ENCODE measurements at places on chromosomes 16 and 17.

DNA sequence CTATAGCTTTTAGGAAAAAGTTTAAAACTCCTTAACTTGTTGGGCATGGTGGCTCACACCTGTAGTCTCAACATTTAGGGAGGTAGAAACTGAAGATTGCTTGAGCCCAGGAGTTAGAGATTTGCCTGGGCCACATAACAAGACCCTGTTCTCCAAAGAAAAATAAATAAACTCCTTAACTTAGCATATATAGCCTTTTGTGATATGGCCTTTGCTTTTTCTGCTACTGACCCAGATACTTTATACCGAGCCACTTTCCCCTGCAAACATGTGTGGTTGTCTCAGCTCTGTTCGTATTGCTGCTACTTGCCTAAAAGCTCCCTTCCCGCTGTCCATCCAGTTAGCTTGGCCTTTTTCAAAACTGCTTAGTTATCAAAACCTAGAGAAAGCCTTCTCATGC is 51.0 kb downstream of the GAN start:
- no peak for DNase-seq

DNA sequence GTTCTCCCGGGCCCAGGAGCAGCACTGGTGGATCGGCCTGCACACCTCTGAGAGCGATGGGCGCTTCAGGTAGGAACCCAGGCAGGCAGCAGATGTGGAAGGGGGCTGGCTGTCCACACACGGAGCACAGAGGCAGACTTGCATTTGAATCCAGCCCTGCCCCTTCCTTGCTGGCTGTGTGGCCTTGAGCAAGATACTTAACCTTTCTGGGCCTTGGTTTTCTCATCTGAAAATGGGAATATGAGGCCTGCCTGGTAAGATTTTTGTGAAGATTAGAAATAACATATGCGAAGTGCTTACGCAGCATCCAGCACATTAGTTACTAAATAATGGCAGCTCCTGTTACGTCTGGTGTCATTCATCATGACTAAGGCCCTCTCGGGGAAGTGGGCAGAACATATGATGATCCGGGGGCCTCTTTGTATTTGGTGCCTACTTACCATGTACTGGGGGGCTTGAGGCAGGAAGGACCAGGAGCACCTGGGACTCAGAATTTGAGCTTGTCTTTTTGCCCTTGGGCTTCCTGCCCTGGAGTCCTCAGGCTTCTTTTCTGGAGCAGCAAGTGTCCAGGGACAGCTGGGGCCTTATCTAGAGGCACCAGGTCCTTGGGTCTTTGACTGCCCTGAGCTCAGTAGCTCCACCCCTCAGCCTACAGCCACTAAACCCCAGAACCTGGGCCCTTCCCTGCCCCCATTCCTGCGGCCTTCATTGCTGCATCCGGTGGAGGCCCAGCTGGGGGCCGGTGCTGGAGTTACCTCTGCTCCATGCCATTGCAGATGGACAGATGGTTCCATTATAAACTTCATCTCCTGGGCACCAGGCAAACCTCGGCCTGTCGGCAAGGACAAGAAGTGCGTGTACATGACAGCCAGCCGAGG is 53.8 kb downstream of the MRC2 start:
- DNase-seq = no peak

DNA sequence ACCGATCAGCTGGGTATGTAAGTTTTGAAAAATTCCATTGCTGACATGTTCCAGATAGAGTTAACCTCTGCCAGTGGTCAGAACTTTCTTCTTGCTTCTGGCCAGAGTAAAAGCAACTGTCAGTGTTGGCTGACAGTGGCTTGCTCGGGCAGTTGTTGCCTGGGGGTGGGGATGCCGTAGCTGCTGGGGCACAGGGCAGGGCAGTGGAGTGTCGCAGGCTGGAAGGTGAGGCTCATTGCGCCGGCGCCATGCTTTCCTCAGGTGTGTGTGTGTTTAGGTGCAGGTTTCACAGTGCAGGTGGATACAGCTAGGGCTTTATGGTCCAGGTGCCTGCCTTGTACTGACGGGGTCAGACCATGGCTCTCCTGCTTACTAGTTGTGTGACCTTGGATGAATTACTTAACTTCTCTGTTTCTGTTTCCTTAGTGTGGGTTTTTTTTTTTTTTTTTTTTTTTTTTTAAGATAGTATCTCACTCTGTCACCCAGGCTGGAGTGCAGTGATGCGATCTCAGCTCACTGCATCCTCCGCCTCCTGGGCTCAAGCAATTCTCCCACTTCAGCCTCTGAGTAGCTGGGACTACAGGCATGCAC is 156.4 kb downstream of the SNX29 start:
- DNase-seq = no peak

GRCh38 chr17:19291646-19292376 is 54.6 kb downstream of the EPN2 start:
- no peak for DNase-seq

DNA sequence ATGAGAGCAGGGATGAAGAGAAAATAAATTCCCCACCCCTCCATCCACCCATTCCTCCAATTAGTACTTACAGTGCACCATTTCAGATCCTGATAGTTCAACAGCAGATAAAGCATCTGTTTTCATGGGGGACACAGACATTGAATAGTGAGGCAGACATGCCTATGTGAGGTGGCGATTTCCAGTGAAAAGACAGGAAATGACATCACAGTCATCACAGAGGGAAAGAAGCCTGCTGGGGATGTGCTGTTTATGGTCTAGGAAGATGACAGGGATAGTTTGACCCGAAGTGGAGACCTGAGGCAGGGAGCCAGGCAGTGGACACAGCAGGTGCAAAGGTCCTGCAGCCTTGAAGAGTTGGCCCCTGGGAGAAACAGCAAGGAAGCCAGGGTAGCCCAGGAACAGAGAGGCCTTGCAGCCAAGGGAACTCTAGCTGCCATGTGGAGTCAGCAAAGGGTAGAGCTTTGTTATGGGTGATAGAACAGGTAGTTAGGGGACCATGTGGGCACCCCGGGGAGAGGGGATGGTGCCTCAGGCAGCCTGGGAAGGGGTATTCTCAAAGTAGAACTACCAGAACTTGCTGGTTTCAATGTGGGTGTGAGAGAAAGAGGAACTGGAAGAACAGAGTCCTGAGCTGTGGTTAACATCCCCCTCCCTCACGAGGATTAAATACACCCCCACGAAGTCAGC is 256.6 kb downstream of the CPPED1 start:
- DNase-seq = no peak

- DNase-seq = no peak
Observed at GRCh38 chr17:59825533-59826322, 67.0 kb downstream of the TUBD1 start.

DNA sequence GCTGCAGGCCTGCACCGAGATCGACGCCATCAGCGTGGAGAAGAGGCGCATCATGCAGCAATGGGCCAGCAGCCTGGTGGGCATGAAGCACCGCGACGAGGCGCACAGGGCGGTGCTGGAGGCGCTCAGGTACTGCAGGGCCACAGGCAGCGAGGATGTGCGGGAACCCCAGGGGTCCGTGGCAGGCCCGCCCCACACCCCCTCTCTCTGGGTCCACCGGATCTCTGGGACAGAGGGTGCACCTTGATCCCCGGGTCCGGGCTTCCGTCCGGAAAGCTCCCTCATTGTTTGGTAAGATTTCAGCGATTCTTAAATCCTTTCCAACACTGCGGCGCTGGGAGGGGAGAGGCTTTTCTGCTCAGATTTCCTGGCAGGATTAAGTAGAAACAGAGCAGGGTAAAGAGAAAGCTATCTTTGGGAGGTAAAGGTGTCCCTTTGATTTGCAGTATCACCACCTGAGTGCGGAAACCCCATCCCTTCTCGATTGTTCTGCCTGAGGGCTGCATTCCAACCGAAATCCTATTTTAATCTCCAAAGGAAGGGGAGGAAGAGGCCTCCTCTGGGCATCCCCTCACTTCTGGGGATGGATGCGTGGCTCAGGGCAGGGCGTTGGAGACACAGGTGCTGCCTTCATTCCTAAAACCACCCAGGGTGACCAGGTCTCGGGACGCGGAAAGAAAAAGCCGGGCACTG is 29.2 kb downstream of the CCDC40 start:
- DNase-seq = no peak

DNA sequence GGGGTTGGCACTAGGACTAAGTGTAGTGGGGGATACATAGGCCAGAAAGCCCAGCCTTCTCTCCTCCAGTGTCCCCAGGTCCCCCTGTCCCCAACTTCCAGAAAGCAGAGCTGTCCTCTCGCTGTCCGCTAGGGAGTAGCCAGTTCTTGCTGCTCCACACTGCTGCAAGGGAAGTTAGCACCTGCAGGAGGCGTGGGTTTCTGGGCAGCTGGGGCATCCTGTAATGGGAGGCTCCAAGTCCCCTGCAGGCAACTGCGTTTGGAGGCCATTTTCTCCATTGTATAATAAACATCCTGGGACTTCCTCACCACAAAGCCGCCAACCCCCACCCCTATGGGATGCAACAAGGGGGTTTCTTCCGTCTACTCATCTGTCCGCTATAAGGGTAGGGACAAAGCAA is 1.7 kb downstream of the RPRML start:
- DNase-seq = no peak

- no peak for DNase-seq
Observed at GRCh38 chr17:35761601-35762000, 914 bp downstream of the C17orf50 start.

- no peak for DNase-seq
Observed at GRCh38 chr17:31413874-31414549, 22.5 kb downstream of the RAB11FIP4 start.

GRCh38 chr17:81967533-81968395 is 6.8 kb upstream of the NOTUM start:
- DNase-seq = no peak

DNA sequence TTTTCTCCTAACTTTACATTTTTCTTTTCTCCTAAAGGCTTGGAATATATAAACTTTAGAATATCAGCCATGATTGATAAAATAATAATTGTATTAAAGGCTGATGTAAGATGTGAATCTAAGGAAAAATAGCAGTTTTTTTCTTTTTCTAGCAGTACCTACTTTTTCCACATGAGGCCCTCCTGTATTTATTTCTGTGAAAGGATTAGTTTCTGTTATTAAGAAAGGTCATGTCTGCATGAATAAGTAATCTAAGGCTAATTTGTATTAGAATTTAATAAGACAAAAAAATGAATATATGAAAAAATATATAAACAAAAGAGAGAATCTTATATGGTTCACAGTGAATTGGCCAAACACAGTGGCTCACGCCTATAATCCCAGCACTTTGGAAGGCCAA is 85.3 kb downstream of the STXBP4 start:
- DNase-seq = no peak

DNA sequence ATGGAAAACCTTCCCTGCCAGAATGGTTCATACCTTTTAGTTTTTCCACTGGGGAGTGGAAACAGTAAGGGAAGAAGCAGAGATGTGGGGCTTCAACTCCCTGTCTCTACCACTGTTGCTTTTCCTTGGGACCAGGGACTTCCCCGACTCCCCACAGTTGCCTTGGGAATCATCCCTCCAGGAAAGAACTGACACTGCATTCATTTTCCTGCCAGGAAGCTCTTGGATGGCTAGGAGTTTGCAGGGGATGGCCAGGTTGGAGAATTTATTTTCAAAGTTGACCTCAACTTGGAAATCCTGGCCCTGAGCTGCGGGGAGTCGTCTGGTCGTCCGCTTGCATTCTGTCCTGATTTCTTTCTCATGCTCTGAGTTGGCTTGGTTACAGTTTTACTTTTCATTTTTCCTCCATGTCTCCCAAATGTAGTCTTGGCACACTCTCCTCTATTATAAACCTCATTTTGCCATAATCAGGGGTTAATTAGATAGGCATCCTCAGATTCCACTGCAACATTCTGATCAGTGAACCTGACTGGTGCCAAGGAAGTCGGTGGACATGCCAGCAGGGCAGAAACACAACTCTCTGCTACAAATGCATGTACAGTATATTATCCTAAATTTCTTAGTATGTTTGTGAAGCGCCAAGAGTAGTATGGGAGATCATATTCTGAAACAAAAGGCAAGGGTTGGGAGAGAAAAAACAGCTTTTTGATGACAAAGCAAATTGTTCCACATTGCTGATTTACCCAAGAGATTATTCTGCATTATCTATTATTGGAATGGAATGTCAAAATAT is 220.5 kb upstream of the XYLT1 start:
- no peak for DNase-seq

DNA sequence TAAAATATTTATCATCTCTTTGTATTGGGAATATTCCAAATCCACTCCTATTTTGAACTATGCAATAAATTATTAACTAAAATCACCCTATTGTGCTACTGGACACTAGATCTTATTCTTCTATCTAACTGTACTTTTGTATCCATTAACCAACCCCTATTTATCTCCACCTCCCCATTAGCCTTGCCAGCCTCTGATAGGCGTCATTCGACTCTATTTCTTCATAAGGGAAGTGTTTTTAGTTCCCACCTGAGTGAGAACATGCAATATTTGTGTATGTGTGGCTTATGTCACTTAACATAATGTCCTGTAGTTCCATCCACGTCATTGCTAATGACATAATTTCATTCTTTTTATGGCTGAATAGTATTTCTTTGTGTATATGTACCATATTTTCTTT is 23.9 kb downstream of the TMEM186 start:
- DNase-seq = no peak

- DNase-seq = no peak
Observed at GRCh38 chr16:87540072-87540896, 47.5 kb upstream of the ZCCHC14 start.

DNA sequence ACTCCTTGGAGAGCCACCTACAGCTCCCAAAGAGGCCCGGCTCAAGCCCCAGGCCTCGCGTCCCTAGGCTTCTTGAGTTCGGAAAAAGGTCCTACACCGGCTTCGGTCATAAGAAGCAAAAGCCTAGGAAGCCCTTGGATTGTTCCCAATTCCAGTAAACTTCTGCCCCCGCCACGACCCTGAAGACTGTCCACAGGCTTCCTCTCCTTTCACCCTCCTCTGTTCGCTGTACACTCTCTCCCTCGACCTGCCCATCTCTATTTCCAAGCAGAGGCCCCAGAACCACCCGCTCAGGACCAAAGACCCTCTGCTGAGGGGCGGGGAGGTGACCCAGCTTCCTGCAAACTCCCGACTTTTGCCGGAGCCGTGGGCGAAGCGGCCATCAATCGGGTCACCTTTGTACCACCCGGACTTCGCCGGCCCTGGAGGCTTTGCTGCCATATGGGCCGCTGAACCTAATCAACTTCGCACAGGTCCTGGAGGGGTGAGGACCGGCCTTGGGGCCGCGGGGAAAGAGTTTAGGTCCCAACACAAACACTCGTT is 2.7 kb downstream of the HOXB2 start:
- DNase-seq = no peak

- no peak for DNase-seq
Observed at GRCh38 chr16:22117609-22118008, 25.3 kb downstream of the VWA3A start.

DNA sequence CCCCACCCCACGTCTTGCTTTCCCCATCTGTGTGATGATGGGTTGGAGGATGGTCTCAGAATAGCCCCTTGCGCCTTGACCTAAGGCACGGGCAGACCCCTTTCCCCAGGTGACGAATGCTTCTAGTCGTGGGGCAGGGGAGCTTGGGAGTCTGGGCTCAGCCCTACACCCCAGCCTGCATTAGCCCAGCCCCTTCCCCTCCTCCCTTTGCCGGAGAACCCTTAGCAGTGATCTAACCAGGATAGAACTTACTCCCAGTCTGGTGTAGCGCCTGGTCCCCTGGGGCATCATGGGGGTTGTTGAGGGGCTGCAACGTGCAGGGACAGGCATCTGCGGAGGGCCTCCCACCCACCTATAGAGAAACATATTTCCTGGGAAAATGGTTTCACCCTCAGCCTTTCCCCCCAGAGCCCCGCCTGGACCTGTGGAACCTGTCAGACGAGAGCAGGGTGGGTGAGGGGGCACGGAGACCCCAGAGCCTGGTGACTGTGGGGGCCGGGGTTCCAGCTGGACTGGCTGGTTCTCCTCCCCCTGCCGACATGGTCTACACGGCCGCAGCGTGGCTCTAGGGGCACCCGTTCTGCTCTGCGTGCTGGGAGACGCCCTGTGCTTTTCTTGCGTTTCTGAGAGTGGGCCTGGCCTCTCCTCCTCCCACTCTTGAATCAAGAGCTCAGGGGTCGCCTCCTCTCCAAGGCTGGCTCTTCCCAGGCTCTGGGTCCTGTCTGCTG is 4.7 kb downstream of the SMTNL2 start:
- no peak for DNase-seq

Data from NCI-H1417 treated with DMSO at 0.1 percent for 48 hours (cell line).